ENCODE measurements at places on chromosomes 4 and X.

GRCh38 chrX:23819385-23820234 lies 36.6 kb downstream of the SAT1 start:
- peak; percentile 32 for DNase-seq

- no peak for DNase-seq
These were observed 140.5 kb downstream of the GRIA3 start for GRCh38 chrX:123324625-123325024.

DNA sequence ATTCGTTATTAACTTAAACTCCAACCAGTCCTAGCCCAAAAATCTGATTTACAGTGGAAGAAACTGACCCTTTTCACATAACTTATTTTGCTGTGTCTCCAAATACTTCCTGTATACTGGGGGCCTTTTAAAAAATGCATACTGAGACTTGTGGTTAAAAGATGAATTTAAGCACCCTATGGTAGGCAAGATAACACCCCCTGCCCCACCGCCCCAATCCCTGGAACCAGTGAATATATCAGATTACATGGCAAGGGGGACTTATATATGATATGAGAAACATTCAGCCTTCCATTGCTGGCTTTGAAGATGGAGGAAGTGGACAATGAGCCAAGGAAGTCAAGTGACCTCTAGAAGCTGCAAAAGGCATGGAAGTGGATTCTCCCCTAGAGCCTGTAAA lies 3.1 kb upstream of the CLCN3 start:
- no peak for DNase-seq

DNA sequence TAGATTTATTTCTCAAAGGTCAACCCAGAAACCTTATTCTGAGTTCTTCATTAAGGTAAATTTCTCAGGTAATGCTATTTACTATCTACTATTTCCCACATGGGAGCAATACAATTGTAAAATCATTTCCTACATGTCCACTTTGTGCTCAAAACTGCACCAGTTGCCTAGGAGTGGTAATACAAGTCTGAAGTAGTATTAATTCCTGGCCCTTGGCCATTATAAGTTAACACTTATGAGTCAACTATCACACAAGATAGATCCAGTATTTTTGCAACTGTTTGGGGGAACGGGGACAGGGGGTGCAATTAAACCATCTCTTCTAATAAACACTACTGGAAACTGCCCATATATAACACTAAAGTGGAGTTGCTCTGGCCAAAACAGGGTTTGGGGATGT lies 48.9 kb downstream of the ACSL4 start:
- DNase-seq, result peak; percentile 37

DNA sequence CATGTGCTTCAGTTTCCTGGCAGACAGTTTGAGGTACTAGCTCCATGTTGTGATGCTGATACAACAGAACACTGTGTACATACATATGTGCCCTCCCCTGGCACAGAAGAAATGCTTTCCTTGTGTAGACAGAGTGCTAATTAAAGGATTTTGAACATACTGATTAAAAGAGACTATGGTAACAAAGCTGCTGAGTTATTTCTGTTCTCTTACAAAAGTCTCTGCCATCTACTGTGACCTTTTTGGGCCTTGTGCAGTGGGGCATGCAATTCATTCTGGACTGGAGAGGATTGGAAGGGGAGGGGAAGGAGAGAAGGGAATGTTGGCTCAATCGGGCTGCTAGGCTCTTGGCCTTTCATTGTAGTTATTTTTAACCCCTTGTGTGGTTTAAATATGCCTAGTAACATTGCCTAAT lies 6.0 kb downstream of the PDLIM5 start:
- DNase-seq, result peak; percentile 60

- peak; percentile 43 for DNase-seq
These were observed 48.3 kb upstream of the HPGDS start for GRCh38 chr4:94390804-94391410.

- DNase-seq, result no peak
These were observed 480.6 kb downstream of the KCTD8 start for GRCh38 chr4:43968011-43968410.

- DNase-seq, result peak; percentile 13
These were observed 33.6 kb upstream of the TBC1D9 start for GRCh38 chr4:140789759-140790158.

DNA sequence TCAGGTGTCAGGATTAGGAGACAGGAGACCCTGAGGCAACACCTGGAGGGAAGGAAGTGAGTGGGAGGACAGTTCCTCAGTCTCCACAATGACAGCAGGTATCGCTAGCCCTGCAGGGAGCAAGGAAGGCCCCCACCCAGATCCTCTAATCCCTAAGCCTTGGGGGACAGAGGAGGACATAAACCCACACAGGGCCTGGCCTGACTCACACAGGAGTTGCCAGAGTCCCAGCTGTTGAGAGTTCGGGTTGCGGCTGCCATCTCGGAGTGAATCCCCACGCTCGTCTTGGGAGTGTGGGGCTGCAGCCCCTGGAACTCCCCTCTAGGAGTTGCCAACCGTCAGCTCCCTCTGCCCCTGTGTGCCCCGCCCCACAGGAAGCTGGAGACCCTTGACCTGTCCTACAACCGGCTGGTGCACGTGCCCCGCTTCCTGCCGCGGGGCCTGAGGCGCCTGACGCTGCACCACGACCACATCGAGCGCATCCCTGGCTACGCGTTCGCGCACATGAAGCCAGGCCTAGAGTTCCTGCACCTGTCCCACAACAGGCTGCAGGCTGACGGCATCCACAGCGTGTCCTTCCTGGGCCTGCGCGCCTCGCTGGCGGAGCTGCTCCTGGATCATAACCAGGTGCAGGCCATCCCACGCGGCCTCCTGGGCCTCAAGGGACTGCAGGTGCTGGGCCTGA lies 9.2 kb upstream of the BGN start:
- no peak for DNase-seq

GRCh38 chrX:123924186-123924585 lies 37.3 kb upstream of the STAG2 start:
- DNase-seq, result peak; percentile 76

- DNase-seq, result no peak
These were observed 91.9 kb downstream of the FAM53A start for GRCh38 chr4:1592068-1592708.

- peak; percentile 28 for DNase-seq
These were observed 97.8 kb upstream of the SPRY1 start for GRCh38 chr4:123298801-123299200.

- no peak for DNase-seq
These were observed 18.4 kb downstream of the ZFX start for GRCh38 chrX:24167719-24168472.

- DNase-seq, result peak; percentile 74
These were observed 11.8 kb upstream of the DCUN1D4 start for GRCh38 chr4:51831133-51831532.

DNA sequence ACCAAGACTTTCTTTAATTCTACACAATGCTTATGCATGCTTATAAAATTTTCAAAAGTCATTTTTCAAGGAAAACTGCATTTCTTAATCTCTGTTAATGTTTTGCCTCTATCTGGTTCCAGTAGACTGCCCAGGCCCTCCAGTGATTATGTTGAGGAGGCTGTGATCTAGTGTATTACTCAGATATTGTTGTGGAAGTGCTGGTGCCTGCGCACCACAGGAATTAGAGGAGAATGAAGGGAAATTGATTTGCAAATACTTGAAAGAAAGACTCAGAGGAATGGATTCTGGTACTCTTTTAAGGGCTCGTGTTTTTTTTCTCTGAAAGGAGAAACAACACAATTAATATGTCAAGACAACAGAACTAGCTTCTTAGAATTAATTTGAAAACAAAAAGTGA lies 1015.1 kb downstream of the RPA4 start:
- peak; percentile 7 for DNase-seq

DNA sequence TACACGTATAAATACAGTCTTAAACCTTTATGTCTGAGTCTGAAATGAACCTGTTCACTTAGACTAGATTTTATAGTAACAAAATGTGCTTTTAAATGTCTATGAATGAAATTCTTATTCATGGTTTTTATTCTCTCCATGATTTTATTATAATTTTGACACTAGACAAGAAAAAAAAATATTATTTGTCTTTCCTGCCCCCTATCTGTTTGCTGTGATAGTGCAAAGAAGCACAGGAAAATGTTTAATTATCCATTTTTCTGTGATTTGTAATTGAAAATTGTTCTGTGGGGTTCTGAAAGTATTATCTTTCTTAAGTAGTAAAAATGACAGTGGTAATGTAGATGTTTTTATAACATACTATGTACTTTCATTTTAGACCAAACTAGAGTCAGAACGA lies 52.0 kb downstream of the INTS6L start:
- DNase-seq, result peak; percentile 10

GRCh38 chrX:121322159-121322558 lies 274.7 kb downstream of the GLUD2 start:
- peak; percentile 21 for DNase-seq

GRCh38 chr4:46390355-46391058 lies 579 bp upstream of the GABRA2 start:
- peak; percentile 11 for DNase-seq

DNA sequence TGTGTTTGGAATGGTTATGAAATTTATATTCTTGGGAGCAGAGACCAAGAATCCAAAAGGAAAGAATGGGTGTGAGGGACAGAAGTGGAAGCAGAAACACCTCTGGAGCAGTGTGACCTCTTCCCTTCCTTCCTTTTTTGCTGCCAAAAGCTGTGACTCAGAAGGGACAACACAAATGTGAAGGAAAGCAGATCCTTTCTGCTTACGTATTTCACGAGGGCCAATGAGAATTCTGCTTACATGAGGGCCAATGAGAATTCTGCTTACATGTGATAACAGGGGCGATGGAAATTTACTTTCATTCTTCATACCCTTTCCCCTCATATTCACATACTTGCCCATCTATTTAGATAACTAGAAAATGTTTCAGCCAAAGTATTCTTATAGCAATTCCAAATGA lies 404.6 kb downstream of the PRDM5 start:
- peak; percentile 87 for DNase-seq

GRCh38 chrX:130716346-130716745 lies 186.7 kb downstream of the ENOX2 start:
- DNase-seq, result no peak

DNA sequence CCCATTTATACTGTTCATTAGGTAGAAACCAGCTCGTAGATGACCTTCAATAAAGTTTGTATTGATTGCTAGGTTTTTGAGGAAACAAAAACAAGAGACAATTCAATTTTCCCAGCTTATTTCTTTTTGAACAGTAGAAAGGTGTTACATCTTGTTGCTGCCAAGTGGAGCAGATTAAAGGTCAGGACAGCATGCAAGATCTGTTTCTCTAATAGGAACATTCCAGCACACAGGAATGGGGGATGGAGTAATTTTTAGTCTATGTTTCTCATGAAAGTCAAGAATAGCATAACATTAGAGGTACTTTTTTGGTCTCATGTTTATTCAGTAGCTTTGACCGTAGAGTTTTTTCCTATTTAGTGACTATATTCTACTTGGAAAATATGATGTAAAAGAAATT lies 132.4 kb downstream of the IL1RAPL1 start:
- DNase-seq, result no peak

DNA sequence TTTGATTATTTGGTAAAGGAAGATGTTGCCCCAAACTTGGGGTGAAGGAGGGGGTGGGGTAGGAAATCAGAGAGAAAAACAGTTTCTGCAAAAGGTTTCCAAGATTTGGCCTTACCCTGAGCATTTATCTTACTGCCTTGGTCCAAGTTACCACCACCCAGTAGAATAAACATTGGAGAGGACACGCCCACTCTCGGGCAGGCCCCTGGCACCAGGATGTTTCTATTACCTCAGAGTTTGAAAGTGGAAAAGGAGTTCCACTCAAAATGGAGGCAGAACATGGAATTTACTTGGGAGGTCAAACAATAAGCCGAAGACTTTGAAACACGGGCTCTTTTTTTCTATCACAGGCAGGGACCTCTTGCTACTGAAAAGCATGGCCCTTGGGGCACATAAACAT lies 113.7 kb downstream of the CHRNA9 start:
- no peak for DNase-seq

GRCh38 chr4:85522277-85522676 lies 47.3 kb downstream of the ARHGAP24 start:
- no peak for DNase-seq

- no peak for DNase-seq
These were observed 2.6 kb upstream of the EREG start for GRCh38 chr4:74362347-74362746.

DNA sequence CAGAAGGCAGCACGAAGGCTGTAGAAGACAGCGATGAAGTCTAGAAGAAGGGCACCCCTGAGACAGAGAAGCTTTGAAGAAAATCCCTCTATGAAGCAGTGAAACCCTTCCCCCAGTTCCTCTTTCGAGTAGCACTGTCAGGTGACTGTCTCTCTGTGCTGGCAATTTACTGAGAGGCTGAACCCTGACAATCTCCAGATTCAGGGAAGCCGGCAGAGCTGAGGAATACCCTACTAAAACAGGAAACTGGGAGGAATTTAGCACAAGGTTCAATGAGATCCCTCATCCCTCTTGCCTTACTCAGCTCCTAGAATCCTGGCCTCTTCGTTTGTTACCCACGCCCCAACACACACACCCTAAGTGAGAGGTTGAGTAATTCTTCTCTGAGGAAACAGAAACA lies 239.7 kb upstream of the NOCT start:
- DNase-seq, result peak; percentile 5

DNA sequence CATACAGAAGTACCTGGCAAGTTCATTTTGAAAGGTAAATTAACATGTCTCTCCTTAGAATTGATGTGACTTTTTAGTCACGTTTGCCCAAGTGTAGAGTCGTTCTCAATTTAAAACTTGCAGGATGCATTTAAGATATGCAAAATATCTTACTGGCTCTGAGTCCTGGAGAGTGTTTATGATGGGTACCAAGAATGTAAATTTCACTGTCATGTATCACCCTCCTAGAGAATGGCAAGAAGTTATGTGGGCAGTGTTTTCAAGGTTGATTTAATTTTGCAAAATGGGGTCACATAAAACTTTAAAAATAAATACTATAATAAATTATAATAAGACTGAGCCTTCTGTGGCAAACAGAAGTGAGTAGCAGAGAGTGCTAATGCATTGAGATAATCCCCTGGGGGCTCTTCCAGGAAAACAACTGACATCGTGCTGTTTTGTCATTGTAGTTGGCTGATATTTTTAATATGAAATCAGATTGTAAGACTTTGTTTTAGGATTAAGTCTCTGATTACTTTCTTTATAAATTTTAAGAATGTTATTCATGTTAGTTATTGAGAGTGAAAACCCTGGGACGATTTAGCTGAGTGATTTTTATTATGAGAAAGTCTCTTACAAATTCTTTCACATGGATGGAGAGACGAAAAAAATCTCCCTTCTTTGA lies 103.0 kb downstream of the AFF1 start:
- DNase-seq, result no peak

DNA sequence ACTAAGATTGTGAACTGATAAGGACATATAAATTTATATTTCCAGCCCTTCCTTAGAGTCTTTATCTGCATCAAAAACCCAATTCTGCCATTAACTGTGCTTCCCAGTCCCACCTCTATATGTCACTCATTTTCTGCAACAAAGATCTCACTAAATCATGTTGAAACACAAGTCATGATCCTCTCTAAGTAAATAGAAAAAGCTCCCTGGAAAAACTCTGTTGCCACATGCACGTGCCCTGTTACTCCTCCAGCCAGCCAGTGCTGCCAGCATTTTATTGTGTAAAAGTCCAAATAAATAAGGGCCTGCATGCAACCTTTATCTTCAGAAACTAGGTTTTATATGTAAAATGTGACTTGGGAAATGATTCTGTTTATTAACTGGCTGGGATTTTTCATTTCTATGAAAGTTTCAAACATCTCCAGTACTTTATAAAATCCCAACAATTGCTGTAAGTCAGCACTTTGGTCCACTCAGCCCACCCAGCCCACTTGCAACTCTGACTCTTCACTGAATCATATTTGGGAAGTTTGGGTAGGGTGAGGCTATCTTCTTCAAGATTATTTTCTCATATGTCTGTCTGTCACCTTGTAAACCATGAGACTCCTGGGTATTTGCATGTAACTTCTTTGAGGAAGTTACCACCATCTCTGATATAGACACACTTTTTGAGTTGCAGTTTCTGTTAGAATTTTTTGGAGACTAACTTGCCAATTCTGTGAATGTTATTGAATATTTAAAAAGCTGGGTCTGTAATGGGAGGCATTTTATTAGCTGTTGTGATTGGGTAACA lies 40.0 kb upstream of the SMARCA5 start:
- DNase-seq, result no peak
